Gastroesophageal sphincter (tissue), 4 donors: ENCODE measurements at places on chromosomes 7 and 10. TPM values are rescaled to one million over a fixed set of nuclear protein-coding genes. Genes with fewer than 3 reads are reported as not detected.
A peak's percentile ranks its signal among the peaks of the same experiment; 100 is the strongest.

CEP55 gene
- total RNA-seq, result 0.35 TPM

ZNF511 gene
- 28.4 TPM for total RNA-seq

DNA sequence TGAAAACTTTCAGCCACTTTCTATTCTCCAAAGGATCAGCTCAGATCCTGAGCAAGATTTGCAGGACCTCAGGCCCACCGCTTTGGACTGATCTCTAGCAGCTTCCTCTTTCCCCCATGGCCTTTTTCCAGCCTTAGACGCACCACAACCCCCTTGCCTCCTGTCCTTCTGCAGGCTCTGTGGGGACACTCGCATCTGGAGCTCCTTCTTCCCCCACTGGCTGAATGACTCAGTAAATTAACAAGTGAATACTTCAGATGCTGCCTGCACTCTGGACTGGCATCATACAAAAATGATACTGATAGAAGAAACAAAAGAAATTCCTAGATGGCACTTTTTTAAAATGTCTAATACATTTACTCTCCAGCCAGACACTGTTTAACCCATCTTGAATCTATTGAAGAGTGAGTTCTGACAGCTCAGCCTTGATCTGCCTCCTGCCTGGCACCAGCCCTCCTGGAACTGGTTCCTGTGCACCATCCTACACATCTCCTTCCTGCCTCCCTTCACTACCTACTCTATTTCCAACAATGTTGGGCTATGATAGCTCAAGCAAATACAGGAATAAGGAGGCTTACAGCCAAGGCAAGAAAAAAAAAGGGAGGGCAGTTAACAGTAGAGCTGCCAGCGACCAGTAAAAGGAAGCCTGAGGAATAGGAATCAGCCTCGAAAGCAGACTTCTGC, 3.3 kb downstream of the FRMPD2 start:
- no peak for ATAC-seq

GRCh38 chr7:150986099-150986512, 4.7 kb upstream of the NOS3 start:
- ATAC-seq, result peak; percentile 23

DNA sequence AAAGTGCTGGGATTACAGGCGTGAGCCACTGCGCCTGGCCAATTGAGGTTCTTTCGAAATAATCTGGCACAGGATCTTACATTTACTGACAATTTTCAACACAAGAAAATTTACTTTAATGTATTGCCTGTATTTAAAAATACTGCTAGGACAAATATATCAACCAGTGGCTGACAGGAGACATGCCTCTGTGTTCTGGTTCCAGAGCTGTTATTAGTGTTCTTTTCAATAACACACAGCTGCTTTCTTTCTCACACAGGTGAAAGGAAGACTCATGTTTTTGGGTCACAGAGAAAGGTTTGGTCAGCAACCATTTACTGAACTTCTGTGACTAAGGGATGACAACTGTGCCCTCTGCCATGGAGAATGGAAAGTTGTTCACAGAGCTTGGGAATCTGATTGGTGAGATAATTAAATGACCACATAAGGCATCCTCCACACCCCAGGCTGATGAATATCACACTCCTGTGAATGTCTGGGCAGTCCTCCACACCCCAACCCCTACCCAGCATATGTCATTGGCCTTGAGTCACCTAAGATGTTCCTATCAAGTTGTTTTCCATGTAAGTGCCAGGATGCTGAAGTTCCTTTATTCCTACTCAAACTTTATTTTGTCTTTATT, 180.1 kb downstream of the RAPGEF5 start:
- no peak for ATAC-seq
